Muscle of arm (tissue), 14 donors: ENCODE measurements at places on chromosomes 5 and 9. TPM values are rescaled to one million over a fixed set of nuclear protein-coding genes. Genes with fewer than 3 reads are reported as not detected.
A peak's percentile ranks its signal among the peaks of the same experiment; 100 is the strongest.

DNA sequence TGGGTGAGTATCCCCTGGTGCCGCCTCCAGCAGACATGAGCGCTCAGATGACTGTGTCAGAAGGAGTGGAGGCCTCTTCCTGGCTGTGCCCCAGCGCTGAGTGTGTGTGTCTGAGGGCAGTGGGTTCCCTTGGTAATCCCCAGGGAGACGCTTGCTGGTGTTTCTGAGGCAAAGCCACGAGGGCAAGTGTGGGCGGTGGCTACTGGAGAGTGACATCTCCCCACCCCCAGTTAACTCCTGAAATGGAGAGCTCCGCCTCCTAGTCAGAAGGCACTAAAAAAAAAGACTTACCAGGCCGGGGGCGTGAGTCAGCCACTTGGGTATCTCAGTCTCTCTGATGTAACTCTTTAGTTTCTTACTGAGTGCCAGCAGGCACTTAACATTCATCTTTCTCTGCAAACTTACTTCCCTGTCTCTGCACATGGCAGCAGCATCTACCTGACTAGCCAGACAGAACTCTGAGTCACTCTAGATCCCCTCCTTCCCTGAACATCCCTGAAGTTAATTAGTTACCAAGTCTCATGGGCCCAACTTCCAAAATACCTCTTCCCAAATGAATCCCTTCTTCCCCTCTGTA, 19.3 kb downstream of the ORM2 start:
- no peak for DNase-seq

DNA sequence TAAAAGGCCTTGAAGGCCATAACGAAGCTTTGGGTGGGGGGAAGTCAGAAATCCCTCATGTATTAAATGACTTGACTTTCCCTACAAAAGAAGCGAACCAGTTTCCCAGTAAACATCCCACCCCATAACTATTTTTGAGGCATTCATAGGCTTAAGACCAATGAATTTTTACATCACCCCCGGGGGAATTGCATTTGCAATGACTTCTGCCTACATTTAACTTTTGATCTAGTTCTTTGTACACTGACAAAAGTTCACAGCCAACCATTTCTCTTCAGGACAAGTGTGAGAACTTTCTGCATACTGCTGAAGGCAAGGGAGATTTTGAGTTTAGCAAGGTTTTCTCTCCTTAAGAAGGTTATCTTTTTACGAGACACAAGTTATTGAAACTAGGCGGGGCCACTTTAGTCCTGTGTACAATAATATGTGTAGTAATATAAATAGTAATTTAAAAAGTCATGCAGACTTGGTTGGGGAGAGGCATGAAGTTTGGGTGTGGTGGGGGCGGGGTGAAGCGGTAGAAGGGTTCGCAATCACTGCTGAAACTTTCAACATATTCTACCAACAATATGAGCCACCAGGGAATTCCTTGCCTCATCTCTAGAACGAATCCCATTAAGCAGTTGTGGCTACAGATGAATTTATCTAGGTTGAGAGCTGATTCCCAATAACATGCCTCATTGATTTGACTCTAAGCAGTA, 2.5 kb downstream of the TJP2 start:
- no peak for DNase-seq

Gene MARCOL
- not detected for polyA plus RNA-seq

GRCh38 chr9:93183663-93184431, at the start of gene WNK2:
TSS of gene WNK2 (plus strand) at chr9:93184139. CDS start at chr9:93184930, 791 bp downstream.
- no peak for DNase-seq

GRCh38 chr9:133680250-133680975, 44.2 kb downstream of the DBH start:
- DNase-seq, result no peak

Gene CDH18
- 12.0 TPM for polyA plus RNA-seq

- DNase-seq, result no peak
Observed at GRCh38 chr5:98414938-98415337, 358.5 kb upstream of the RGMB start.

Gene ENTPD8
- not detected for polyA plus RNA-seq

DNA sequence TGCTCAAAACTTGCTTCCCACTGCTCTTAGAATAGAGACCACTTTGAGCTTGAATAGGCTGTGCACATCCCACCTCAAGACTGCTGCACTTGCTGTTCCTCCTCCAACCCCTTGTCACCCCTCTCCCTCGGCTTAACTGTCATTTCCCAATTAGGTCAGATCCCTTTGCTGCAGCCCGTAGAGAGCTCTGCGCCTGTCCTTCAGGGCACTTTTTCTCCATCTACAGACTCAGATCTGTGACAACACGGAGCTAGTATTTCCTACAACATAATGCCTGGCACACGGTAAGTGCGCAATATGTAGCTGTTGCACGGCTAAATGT, 485 bp upstream of the HABP4 start:
- no peak for DNase-seq

DNA sequence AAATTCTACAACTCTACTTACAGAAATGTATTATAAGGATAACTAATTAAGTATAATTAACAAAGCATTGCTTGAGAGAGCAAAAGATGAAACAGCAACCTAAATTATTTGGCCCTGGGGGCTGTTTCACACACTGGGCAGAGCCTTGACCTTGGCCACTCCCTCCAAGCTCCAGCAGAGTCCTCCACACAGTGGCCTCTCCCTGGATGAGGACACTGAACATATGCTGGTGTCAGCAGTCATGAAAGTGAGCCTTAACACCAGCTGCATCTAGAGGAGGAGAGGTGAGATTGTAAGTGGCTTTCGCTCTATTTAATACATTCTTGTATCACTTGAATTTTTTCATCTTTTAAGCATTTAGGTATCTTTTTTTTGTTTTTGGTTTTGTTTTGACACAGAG, 23.3 kb upstream of the ZDHHC12 start:
- no peak for DNase-seq

DNA sequence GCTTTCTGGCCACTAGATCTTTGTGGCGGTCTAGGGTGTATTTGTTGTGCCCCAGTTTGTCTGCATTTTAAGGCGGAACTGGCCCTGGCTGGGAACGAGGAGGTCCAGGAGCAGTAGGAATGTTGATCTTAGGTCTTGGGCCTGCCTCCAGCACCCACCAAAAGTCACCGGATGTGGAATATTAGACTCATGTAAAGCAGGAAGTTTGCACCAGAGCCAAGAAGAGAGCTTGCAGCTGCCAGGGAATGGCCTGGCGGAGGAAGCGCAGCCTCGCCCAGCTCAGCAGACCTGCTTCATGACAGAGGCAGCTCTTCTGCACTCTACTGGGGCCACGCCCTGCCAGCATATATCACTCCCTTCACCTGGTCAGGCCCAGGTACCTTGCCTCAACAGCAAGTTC, 3.3 kb downstream of the GPX3 start:
- no peak for DNase-seq

DNA sequence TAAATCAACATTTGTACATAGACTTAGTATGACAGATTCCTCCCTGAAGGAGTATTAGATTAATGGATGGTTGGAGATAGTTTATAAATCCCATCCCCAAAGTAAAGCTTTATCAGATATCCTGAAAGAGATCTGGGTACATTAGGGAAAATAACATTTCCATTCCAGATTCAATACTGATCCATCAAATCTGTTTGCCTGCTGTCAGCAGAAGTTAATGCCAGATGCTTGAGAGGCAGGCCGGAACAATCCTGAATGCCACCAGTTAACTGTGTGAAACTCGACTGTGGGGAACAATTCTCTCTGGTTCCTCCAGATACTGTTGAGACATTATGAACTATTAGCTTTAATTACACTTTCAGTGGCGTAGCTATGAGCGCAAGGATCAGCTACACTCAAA, 1166.8 kb downstream of the MAT2B start:
- no peak for DNase-seq

DNA sequence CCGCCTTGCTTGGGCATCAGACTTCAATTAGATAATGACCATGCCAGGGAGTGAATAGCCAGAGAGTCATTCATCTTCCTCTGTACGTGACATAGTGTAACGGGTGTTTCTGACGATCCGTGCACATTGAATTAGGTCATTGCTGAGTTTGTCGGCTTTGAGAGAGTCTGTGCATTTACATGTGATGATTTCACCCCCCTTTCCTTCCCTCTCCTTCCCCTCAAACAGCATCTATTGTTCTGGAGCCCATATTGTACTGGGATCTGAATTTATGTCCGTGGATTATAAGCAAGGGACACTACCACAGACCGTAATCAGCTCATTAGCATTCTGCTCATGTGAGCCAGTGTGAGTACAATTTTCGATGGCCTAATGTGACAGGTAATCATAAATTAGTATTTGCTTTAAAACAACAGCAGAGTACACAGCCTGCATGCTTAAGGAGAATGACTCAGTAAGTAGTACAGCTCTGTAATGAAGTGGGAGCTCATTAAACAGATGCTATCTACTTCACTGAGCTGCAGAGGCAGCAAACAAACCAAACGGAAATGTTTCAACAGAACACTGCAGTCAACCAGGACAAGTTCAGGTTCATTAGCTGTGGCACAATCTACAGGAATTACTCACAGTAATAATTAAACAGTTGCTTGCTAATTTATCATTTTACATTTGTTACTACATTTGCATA, 302.1 kb downstream of the CSNK1G3 start:
- DNase-seq, result no peak

Gene ITGA1
- 27.5 TPM for polyA plus RNA-seq

GRCh38 chr5:142697356-142698255, 11.7 kb upstream of the FGF1 start:
- peak; percentile 79 for DNase-seq

DNA sequence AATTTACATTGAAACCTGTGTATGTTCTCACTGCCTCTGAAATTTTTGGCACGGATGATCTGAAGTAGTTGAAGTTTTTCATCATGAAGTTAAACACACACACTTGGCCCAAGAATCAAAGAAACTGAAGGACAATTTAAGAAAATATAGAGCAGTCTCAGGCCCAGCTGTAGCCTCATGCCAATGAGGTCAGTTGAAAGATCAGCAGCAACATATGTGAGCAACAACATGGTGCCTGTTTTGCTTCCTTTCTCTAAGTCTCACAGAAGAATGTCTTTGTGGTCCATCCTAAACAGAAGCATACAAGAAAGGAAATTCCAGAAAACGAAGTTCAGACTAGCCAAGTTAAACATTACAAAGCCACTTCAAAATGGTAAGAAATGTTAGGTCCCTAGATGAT, 1737.2 kb downstream of the MAT2B start:
- DNase-seq, result no peak

Gene PDE8B
- polyA plus RNA-seq, result 6.5 TPM

DNA sequence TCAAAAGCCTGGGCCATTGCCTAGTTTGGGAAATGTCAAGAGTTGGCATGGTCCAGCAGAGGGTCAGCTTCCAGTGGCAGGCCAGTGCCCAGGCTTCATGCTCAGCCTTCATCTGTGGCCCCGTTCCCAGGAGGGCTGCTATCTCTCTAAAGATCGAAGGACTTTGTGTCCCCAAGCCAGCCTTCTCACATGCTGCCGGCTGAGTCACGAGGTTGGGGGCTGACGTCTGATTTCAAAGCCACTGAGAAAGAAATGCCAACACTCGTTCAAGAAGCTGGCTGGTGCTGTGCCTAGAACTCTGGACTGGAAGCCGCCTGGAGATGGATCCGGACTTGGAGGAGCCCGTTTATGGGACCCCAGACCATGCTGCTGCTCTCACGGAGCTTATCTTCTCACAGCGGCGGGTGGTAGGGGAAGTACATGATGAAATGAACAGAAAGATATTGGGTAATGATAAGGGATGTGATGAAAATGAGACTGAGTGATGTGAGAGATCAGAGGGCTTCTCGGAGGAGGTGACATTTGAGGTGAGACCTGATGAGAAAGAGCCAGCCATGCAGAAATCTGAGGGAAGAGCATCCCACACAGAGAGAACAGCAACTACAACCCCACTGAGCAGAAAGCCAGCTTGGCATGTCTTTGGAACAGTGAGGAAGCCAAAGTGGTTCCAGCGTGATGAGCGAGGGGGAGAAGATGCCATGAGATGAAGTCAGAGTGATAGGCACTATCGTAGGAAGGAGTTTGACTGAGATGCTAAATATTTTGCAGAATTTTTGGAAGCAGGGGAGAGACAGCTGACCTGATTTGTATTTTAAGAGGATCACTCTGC, 54.9 kb upstream of the BOD1 start:
- DNase-seq, result no peak

Gene RNF180
- 1.6 TPM for polyA plus RNA-seq

DNA sequence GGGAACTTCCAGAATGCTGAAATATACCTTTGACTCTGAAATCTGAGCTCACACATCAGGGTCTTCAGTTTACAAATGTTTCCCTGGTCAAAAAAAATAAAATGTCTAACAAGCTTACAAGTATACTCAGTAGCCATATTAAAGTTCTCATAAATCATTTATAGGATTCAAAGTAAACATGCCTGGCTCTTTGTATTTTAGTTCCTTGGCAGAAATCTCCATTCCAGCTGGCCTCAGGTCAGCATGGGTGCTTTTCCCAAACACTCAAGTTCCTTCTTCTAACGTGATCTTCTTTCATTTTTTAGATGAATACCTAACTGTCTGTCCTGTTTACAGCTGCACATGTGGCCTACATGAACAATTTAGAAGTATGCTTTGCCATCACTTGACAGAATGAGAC, 263.2 kb downstream of the GAS1 start:
- DNase-seq, result no peak

Gene TCERG1
- 131 TPM for polyA plus RNA-seq

Gene SH3PXD2B
- 26.2 TPM for polyA plus RNA-seq

DNA sequence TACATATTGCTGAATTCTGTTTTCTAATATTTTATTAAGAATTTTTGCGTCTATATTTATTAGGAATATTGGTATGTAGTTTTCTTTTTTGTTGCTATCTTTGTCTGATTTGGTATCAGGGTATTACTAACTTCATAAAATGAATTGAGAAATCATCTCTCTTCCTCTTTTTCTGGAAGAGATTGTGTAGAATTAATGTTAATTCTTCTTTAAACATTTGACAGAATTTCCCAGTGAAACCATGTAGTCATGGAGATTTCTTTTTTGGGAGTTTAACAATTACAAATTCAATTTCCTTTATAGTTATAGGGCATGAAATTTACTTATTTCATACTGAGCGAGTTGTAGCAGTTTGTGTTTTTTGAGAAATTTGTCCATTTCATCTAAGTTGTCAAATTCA, 3.3 kb upstream of the FAM170A start:
- no peak for DNase-seq

DNA sequence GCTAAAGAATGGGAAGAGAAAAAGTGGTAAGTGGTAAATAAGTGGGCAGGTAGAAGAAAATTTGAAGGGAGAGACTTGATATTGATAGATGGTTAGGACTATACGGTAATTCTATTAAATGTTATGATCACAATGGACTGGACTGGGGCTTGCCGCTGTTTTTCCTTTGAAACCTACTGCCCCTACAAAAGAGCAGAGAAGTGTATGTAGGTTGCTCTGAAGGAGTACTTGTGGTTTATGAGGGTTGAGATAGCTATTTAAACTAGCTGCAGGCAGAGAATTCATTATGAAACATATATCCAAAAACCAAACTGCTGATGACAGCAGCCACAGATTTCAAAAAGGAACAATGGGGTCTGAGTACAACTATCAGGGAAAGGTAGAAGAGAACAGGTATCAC, 16.8 kb upstream of the HK3 start:
- DNase-seq, result no peak
